ENCODE measurements at places on chromosomes 5 and 9.

- no peak for DNase-seq
Observed at GRCh38 chr5:135869935-135870334, 25.7 kb downstream of the IL9 start.

DNA sequence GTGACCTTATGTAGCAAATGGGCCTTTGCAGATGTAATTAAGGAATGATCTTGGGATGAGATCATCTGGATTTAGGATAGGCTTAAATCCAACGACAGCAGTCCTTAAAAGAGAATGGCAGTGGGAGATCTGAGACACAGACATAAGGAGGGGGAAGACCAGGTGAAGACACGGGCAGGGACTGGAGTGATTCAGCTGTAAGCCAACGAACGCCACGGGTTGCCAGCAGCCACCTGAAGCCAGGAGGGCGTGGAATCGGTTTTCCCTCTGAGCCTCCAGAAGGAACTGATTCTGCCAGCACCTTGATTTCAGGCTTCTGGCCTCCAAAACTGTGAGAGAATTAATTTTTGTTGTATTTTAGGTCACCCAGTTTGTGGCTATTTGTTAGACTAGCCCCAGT, 218.6 kb upstream of the ANKRD55 start:
- DNase-seq = no peak

DNA sequence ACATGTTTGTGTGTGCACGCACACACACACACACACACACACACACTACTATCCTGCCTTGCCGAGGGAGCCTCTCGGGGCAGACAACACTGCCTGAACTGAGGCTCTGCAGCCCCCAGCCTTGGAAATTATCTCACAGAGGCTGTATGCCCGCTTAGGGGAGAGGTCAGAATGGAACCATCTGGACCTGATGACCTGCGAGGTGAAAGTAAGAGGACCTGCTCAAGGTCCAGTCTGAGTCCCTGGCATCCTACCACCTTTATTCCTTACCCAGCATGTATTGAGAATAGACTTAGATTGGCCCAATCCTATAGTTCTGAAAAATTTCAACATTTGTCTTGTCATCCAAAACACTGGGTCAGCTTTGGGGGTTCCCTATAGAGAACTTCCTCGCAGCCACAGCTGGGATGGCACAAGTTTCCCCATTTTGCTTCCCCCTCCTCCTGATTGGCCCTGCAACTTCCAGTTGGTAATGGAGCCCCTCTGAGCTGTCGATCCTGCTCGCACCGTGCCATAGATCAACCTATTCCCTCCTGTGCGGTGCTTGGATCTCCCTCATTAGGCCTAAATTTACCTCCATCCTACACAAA, 10.2 kb downstream of the MVB12B start:
- DNase-seq = no peak

GRCh38 chr9:81522716-81523551, 166.4 kb downstream of the TLE1 start:
- DNase-seq = no peak

GRCh38 chr5:171363846-171364245, 23.8 kb upstream of the NPM1 start:
- no peak for DNase-seq

DNA sequence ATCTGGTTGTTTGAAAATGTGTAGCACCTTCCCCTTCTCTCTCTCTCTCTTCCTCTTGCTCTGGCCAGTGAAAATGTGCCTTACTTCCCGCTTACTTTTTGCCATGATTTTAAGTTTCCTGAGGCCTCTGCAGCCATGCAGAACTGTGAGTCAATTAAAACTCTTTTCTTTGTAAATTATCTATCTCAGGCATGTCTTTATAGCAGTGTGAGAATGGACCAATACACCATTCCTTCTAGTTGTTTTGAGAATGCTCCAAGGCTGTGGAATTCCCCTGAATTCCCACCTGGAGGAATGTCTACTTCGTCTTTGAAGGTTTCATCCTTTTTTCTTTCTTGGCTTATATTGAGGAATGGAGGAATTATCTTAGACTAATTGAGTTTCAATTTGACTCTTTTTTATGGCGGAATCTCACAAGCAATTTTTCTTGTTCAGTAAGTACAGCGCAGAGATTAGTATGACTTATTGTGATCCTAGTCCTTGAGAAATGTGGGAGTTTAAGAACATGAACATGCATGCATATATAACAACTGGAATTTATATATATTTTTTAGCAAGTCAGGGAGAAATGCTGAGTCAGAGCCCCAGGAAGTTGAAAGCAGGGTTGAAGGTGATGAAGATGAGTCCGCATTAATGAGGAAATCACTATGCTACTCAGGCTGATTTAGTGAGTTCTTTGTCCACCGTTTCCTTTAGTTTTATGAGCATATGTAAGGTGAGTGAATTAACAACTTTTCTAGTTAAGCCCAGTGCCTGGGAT, 488.1 kb upstream of the ADAMTS16 start:
- DNase-seq = no peak

- DNase-seq = no peak
Observed at GRCh38 chr5:149959406-149960236, 937 bp upstream of the SLC26A2 start.

- DNase-seq = no peak
Observed at GRCh38 chr5:55541056-55541635, 6.4 kb upstream of the PLPP1 start.

DNA sequence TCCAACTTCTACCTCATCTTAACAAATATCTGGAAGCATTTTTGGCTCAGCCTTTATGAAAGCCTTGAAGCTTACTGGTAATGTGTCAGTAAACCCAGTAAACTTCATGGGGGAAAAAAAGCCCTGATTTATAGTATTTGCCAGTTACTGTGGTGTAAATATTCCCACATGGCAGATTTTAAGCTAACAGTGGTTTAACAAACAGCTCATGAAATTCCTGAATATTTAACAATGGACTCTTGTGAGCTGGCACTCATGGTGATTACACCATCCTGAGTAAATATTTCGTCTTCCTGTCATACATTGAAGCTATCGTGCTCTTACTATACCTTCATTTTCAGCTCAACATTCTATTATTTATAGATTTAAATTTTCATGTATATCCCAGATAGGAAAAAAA, 57.0 kb upstream of the ACOT12 start:
- no peak for DNase-seq

- no peak for DNase-seq
Observed at GRCh38 chr5:158180407-158180806, 321.5 kb upstream of the CLINT1 start.

DNA sequence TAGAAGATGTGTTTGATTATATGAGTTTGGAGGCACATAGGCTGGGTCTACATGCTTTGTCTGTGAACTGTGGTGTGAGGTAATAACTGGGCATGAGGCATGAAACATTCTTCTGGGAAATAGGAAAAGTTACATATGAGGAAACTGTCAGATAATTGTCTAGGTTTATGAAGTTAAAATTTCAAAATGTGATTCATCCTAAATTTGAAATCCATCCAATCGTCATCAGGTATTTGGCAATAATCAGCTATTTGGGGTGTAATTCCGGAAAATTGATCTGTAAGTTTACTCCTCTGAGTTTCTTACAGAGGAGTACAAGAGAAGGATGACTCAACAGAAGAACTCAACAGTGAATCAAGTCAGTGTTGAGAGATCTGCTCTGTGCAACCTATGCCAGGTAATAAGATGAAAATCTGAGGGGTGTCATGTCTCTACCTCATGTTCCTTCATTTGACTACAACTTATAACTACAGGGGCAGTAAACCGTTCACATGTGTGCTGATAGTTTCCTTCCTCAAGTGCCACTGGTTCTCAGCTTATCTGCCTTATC, 1171.6 kb upstream of the CDH18 start:
- no peak for DNase-seq

DNA sequence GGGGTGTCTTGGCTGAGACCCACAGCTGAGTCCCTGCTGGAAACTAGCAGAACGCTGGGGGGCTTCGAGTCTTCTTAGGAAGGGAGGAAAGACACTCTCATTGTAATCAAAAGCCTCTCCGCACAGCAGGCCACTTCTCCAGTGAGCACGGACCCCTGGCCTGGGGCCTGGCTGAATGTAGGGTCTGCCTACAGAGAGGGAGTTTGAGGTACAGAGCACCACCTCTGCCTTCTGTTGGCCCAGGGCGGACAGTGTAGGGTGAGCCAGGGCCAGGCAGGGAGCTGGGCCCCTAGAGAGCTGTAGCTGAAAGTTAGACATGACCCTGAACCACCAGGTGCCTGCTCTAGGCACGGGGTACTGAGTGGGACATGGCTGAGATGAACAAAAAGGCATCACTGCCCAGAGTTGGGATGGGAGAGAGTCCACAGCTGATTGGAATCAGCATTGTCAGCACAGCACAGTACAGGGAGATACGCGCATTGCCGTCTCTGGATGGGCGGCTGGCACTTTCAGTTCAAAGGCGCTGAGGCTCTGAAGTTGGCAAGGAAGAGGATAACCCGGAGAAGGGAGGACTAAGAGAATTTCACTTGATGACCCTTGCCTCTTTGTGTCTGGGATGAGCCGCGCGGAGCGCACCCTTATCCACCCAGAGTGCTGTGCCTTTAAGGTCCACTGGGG, 363 bp upstream of the SLC25A48 start:
- no peak for DNase-seq

- DNase-seq = no peak
Observed at GRCh38 chr5:140243706-140244250, 59.1 kb downstream of the PFDN1 start.

- DNase-seq = no peak
Observed at GRCh38 chr9:11269036-11269435, 656.2 kb upstream of the PTPRD start.

DNA sequence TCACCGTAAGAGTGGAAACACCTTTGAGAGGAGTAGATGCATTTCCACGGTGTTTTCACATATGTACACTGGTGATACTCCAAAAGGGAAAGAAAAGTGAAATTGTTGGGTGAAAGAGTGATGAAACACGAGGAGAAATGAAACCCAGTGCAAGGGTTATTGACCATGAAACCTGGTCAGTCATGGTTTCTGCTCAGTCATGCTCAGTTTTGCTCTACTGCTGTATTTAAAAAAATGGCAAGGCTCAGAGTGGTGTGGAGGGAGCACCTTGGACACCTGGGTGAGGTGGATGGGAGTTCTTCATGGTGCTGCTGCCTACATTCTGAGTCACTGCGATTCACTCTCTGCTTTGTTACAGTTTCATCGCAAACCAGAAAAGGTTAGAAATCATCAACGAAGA, 32.3 kb downstream of the NTRK2 start:
- DNase-seq = no peak

DNA sequence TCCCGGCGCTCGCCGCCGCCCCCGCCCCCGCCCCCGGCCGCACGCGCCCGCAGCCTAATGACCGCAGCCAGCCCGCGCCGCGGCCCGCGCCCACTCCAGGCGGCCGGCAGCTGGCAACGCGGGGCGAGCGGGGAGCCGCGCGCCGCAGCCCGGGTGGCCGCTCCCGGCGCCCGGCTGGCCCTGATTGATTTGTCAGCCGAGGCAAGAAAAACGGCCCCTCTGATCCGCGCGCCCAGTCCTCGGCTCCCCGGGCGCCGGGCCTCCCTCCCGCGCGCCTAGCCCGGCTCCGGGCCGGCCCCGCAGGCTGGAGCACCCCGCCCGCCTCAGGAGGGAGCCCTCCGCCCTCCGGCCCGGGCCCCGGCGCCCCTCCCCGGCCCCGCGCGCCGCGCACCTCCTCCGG, 11.9 kb upstream of the LHX2 start:
- DNase-seq = no peak

DNA sequence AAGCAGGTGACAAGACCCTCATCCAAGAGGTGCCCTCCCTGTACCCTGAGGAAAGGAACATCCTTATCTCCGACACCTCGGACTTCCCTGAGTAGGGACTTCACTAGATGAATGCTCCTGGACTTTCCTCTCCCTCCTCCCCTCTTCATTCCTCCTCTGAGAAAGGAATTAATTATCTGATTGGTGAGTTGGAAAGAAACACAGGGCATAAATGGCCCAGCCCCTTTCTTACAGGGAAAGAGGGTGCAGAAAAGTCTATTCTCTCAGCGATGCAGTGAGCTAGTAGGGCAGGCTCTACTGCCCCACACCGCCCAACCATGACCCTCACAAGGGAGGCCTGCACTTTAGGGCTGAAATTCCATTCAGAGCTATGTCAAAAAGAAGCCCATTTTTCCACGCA, 87.5 kb downstream of the TTC39B start:
- DNase-seq = no peak

DNA sequence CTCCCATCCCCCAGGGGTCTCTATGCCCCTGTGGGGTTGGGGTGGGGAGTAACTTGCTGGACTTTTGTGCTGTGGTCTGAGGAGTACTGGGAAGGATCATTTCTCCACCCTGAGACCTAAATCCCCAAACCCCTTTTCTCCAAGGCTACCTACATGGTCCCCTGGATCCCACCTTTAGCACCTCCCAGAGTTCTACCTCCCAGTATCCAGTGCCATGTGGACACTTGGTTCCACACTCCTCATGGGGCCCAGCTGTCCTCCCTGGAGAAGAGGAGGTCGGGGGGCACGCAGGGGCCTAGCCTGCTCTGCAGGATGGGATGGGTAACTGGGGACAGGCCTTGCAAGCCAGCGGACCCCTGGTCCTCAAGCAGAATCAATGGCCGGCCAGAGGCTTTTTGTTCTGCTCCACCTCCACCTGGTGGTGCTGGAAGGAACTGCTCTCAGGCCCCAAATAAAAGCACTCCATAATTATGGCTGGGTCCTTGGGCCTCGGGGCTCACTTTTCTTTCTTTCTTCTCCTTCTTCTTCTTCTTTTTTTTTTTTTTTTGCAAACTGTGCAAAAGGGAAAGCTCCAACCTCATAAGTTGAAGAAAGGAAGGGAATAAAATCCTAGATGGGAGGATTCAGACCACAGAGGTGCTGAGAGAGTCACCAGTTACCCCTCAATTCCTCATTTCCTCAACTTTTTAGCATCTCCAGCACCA, 68.4 kb downstream of the PSD2 start:
- DNase-seq = peak; percentile 79

DNA sequence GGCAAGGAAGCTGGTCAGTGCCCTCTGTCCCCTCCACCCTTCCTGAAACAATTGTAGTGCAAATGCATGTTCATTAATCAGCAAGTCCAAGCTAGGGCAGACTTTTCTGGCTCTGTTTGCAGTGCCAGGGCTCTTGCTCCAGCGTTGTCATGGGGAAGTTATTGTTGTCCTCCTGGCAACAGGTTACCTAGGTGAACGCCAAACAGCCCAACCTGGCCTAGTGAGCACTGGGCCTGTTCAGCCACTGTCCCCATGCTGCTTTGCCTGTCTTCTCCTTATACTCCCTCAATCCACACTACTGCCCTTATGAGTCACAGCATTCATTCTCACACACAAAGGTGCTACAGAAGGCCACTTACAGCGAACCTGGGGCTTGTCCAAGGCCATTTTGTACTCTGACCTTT, 34.5 kb upstream of the GLIS3 start:
- DNase-seq = peak; percentile 63

DNA sequence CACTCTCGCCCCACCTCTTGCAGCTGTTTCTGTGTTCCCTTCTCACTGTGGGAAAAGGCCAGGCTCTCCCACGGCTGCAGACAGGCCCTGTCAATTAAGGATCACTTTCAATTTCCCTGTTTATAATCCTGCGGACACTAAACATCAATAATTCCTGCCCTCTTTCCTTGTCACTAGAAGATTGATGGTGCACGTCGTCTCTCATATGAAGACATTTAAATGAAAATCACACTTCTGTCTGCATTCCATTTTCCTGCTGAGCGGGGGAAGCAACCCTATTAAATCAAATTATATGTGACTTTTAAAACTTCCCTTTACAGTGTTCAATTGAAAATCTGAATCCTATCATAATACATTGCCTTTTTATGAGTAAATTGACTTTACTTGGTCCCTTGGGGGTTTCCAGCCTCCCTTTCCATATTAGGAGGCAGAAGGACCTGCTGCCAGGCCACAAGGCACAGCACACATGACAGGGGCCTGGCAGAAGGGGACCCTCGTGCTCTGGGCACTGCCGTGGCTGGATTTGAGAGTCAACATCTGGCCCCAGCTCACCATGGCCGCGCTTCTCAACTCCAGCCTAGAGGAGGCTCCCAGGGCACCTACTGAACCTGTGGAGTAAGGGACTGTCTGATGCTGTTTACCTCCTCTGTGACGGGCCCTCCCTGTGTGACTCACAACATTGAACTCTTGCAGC, 311.0 kb upstream of the IRX4 start:
- no peak for DNase-seq
